ENCODE measurements at places on chromosomes 6 and 20. TPM values are rescaled to one million over a fixed set of nuclear protein-coding genes. Genes with fewer than 3 reads are reported as not detected.

DNA sequence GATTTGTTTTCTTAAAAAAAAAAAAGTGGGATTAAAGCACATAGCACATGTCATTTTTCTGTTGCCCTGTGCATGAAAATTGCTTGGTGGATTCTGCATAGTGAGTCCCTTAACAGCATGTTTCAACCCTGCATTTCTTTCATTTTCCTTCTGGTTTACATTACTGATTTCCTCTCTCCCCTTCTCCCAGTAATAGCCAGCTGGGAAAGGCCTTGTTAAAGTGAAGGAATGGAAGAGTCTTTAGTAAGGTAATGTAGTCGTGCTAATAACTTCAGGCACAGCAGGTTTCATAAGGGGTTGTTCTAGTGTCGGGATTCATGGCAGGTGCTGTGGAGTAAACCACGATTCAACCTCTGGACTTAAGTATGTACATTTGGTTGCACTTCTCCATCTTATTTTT is 202.4 kb downstream of the FARS2 start:
- DNase-seq: no peak
- H3K4me3 ChIP-seq: no peak overlapping the region
- H3K27ac ChIP-seq: no peak overlapping the region
- H3K36me3 ChIP-seq: no peaks in the 10 kb centered on the region
- H3K27me3 ChIP-seq: no peaks in the 10 kb centered on the region

DNA sequence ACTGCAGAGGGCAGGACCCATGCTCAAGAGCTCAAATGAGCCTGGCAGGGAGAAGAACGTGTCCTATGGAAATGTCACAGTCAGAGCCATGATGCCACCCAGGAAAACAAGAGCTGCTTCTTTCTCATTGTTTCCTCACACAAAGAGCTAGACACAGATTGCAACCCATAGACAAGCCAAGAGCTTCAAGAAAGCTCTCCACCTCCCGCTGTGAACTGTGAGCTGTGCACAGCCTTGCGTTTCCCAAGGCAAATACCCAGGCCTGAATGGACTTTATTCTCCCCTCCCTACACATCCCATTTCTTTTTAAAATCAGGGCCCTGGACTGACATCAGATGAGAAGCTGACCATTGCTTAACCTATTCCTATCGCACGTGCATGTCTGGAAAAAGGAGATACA is 388.8 kb downstream of the RNGTT start:
- H3K27me3 ChIP-seq: no peaks in the 10 kb centered on the region
- H3K4me1 ChIP-seq: no peaks in the 10 kb centered on the region
- no peak overlapping the region for H3K4me3 ChIP-seq
- no peak for DNase-seq
- H3K36me3 ChIP-seq: no peaks in the 10 kb centered on the region

- no peak for DNase-seq
- H3K4me3 ChIP-seq: no peak overlapping the region
- H3K27ac ChIP-seq: no peak overlapping the region
- H3K4me1 ChIP-seq: no peaks in the 10 kb centered on the region
- H3K27me3 ChIP-seq: no peaks in the 10 kb centered on the region
- H3K36me3 ChIP-seq: no peaks in the 10 kb centered on the region
These were observed 29.1 kb downstream of the MRAP2 start for GRCh38 chr6:84062519-84063154.

GRCh38 chr6:34233867-34234266 is 2.8 kb upstream of the HMGA1 start:
- H3K4me3 ChIP-seq: no peak overlapping the region
- H3K27me3 ChIP-seq: no peaks in the 10 kb centered on the region
- H3K27ac ChIP-seq: no peak overlapping the region
- DNase-seq: no peak

GRCh38 chr6:105757512-105758200 is 328.5 kb upstream of the PRDM1 start:
- H3K27me3 ChIP-seq: no peaks in the 10 kb centered on the region
- no peak for DNase-seq
- H3K27ac ChIP-seq: no peak overlapping the region
- H3K4me3 ChIP-seq: no peak overlapping the region

DNA sequence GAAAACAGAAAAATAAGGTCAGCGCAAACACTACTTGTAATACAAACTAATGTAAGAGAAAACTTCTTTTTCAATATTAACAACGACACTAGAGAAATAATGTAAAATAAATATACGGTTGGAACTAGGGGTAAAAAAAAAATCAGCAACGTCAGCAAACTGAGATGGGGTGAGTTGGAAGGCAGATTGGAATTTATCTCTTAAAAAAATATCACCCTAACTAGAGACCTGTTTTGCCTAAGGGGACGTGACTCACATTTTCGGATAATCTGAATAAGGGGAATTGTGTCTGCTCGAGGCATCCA is 705 bp upstream of the UTRN start:
- no peaks in the 10 kb centered on the region for H3K36me3 ChIP-seq
- no peak for DNase-seq

- H3K27ac ChIP-seq: no peak overlapping the region
- peaks cover 4% of the 10 kb centered on the region for H3K27me3 ChIP-seq
- H3K4me3 ChIP-seq: no peak overlapping the region
These were observed 126.3 kb downstream of the TOX2 start for GRCh38 chr20:44041001-44041400.

GRCh38 chr6:108966855-108967755 is 118.9 kb downstream of the ARMC2 start:
- H3K4me1 ChIP-seq: peaks cover 12% of the 10 kb centered on the region
- no peaks in the 10 kb centered on the region for H3K27me3 ChIP-seq
- no peak overlapping the region for H3K4me3 ChIP-seq
- no peaks in the 10 kb centered on the region for H3K36me3 ChIP-seq

DNA sequence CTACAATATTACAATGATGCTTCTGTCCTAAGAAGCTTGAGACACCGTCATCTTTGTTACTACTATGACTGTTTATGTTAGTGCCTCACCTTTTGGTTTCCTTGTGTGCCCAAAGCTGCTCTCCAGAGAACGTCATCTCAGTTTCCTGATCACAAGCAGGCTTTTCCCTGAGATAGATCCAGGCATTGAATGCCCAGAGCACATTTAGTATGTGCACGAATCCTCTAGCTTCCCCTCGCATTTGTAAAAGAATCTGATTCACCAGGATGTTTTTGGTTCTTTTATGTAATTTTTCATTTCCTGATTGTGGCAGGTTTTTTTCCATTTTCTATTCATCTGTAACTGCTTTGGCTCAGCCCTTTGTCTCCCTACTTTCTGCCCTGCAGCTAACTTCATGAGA is 100.2 kb upstream of the TMEM181 start:
- no peak overlapping the region for H3K4me3 ChIP-seq
- H3K27me3 ChIP-seq: no peaks in the 10 kb centered on the region
- no peaks in the 10 kb centered on the region for H3K4me1 ChIP-seq
- peaks cover 36% of the 10 kb centered on the region for H3K36me3 ChIP-seq
- H3K27ac ChIP-seq: no peak overlapping the region
- DNase-seq: no peak

- DNase-seq: no peak
- no peaks in the 10 kb centered on the region for H3K4me1 ChIP-seq
- no peaks in the 10 kb centered on the region for H3K27me3 ChIP-seq
- H3K36me3 ChIP-seq: no peaks in the 10 kb centered on the region
- H3K4me3 ChIP-seq: no peak overlapping the region
These were observed 71.0 kb upstream of the SAMD3 start for GRCh38 chr6:130293800-130294199.

DNA sequence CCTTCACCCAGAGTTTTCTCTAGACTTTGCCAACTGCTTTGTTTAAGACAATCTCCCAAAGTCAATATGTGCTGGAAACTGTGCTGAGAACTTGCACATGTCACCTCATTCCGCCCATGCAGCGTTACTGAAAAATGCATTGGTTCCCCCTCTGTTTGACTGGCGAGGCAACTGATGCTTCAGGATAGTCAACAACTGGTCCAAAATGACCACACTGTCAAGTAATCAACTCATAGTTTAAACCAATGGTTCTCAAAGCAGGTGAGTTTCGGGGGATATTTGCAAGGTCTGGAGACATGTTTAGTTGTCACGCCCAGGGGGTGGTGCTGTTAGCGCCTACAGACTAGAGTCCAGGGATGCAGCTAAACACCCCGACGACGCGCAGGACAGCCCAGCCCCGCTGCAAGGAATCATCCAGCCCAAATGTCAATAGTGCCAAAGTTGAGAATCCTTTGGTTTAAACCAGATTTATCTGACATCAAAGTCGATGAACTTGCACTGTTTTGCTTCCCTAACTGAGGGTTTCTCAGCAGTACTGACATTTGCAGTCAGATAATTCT is 170.0 kb downstream of the ZNF217 start:
- H3K27me3 ChIP-seq: no peaks in the 10 kb centered on the region
- H3K27ac ChIP-seq: no peak overlapping the region
- no peak overlapping the region for H3K4me3 ChIP-seq
- H3K4me1 ChIP-seq: no peaks in the 10 kb centered on the region

GRCh38 chr6:34236131-34236442 is 586 bp upstream of the HMGA1 start:
- peaks cover 39% of the 10 kb centered on the region for H3K4me1 ChIP-seq
- H3K27ac ChIP-seq: peak overlapping the region; percentile 97
- H3K4me3 ChIP-seq: peak overlapping the region; percentile 90
- H3K36me3 ChIP-seq: peaks cover 7% of the 10 kb centered on the region
- DNase-seq: peak; percentile 58

DNA sequence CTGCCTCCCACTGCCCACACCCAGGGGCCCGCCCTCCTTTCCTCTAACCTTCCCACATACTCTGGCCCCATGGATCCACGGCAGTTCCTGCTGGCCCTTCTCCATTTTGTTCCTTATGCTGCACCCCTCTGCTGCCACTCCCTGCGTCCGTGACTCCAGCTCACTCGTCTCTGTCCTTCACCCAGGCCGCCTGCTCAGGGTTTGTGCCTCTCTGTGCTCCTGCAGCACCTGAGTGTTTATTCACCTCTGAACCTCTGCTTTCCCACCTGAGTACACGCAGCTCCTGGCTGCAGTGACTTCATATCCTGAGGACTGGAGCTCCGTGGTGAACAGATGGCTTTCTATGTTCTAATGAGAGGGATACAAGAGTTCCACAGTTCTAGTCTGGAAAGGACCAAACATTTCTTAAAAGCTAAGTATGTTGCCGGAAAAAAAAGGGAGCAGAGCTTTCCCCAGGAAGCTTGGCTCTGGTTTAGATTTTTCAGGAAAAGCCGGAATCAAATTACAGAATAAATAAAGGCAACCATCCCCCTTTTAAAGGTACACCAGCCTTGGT is 1.5 kb upstream of the GNRH2 start:
- no peaks in the 10 kb centered on the region for H3K27me3 ChIP-seq
- H3K4me3 ChIP-seq: no peak overlapping the region
- DNase-seq: no peak
- peaks cover 16% of the 10 kb centered on the region for H3K4me1 ChIP-seq

GRCh38 chr6:11947575-11947974 is 64.5 kb upstream of the HIVEP1 start:
- no peaks in the 10 kb centered on the region for H3K36me3 ChIP-seq
- no peaks in the 10 kb centered on the region for H3K27me3 ChIP-seq
- no peak for DNase-seq
- no peak overlapping the region for H3K4me3 ChIP-seq

DNA sequence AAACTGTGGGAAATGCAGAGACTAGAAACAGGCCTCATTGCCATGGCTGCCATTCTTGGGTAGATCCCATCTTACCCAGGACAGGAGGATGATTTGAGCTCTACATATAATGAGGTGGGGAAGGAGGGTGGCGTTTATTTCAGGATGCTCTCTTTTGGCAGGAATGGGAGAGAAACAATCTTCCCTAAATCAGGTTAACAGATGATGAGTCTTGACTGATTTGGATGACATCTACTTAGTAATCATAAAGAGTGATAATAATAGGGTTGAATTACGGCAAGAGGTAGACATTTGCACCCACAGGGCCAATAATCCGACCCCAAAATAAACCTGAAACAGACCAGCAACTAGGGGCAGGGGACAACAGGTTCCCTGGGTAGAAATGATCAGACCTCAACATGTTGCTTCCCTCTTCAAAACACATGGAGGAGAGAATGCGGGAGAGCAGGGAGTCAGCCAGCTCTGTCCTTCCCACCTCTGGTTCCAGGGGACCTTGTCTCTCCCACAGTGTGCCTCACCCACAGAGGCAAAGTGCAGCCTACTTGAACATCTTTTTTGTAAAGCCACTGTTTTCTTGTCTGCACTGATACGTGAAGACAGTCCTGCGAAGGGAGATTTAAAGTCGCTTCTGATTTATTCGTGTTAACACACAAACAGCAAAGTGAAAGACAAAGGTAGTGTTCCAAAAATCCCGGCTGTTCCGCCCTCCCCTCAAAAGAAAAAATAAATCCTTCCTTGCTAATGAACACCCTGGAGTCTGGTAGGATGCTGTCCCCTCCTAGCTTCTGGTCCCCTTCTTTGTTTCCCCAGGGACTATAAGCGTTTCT is 3.9 kb downstream of the FOXQ1 start:
- H3K36me3 ChIP-seq: no peaks in the 10 kb centered on the region
- H3K27ac ChIP-seq: no peak overlapping the region
- DNase-seq: no peak

DNA sequence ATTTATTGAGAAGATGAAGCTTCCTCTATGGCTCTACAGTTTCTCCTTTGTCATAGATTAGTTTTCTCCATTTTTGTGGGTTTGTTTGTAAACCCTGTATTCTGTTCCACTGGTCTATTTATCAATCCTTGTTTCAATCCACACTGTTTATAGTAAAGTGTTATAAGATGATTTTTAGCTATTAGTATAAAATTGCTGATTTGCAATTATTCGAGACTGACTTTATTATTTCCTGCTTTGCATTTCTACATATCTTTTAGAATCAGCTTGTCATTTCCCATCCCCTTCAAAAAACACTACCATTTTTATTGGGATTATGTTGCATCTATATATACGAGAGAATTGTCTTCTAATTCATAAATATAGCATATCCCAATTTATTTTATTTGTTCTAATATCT is 325.9 kb upstream of the EPHA7 start:
- no peak overlapping the region for H3K27ac ChIP-seq
- no peak overlapping the region for H3K4me3 ChIP-seq
- H3K27me3 ChIP-seq: no peaks in the 10 kb centered on the region
- H3K4me1 ChIP-seq: no peaks in the 10 kb centered on the region
- no peak for DNase-seq
- H3K36me3 ChIP-seq: no peaks in the 10 kb centered on the region

VWA7 gene
- 1.7 TPM for total RNA-seq

GRCh38 chr20:13930281-13930680 is 60.1 kb downstream of the SEL1L2 start:
- no peak for DNase-seq
- H3K4me1 ChIP-seq: no peaks in the 10 kb centered on the region
- no peak overlapping the region for H3K4me3 ChIP-seq
- H3K27me3 ChIP-seq: no peaks in the 10 kb centered on the region
